Stimulated activated CD8-positive, alpha-beta memory T cell treated with anti-CD3 and anti-CD28 coated beads, Interleukin-2, amount 100 ng/mL, for 1 hour (primary cell): ENCODE measurements at places on chromosomes 11 and 22.
A peak's percentile ranks its signal among the peaks of the same experiment; 100 is the strongest.

DNA sequence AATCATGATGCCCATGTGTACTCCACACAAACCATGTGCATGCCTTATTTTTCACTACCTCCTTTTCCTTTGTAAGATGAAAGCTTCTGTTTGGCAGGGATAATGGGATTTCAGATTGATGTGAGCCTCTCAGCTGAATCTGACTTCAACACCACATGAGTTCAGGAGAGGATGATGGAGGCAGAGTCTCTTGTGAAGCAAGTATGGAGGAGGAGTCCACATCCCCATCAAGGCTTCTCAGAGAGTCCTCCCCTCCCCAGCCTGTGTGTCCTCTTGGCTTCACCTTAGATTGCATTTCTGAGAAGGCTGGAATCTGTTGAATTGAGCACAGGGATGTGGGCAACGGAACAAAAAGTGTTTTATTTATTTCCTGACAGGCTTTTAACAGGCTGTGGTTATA lies 370.4 kb downstream of the FAT3 start:
- DNase-seq = no peak

DNA sequence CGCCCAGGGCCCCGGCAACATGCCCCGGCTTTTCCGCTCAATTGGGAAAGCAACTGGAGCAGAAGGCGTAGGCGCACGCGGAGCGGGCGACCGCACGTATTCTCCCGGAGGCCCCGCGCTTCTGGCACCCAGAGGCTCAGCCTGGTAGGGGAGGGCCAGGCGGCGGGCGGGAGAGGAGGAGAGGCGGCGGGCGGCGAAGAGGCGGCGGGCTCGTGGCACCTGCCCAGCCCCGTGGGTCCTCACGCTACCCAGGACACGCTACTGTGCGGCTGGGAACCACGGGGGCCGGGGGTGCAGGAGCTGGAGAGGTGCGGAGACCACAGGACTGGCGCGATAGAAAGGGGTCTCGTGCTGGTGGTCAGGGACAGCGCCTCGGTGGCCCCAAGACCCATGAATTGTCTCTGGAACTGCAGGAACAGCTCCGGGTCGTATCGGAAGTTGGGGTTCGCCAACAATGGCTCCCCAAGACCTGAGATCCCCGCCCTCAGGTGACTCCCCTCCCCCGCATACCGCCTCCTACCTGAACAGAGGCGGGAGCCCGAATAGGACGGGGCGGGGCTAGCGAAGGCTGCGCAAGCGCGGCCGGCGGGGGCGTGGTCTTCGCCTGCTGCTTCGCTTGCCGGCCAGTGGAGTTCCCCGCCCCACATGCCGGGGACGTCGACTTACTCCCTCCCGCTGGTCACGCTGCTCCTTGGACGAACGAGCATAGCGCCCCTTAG lies at the start of gene SLC37A4:
SLC37A4 (minus strand) TSS at position 549 of the 719 bp plus-strand sequence.
- DNase-seq = peak; percentile 99

GRCh38 chr11:108586600-108586999 lies 7.0 kb downstream of the EXPH5 start:
- no peak for DNase-seq

- no peak for DNase-seq
Observed at GRCh38 chr22:22706253-22706915, 62.0 kb downstream of the GGTLC2 start.

GRCh38 chr22:39139933-39140332 lies 12.5 kb downstream of the CBX7 start:
- DNase-seq = no peak

DNA sequence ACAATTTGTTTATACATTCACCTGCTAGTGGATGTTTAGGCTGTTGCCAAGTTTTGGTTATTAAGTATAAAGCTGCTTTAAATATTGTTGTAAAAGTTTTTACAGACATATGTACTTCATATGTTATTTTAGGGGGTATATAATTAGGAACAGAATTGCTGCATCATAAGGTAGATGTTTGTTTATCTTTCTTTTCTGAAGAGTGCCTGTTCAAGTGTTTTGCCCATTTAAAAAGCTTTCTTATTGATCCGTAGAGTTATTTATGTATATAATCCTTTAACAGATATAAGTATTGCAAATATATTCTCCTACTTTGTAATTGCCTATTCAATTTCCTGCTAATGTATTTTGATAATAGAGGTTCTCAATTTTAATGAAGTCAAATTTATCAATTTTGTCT lies 11.3 kb upstream of the CCDC81 start:
- DNase-seq = no peak

DNA sequence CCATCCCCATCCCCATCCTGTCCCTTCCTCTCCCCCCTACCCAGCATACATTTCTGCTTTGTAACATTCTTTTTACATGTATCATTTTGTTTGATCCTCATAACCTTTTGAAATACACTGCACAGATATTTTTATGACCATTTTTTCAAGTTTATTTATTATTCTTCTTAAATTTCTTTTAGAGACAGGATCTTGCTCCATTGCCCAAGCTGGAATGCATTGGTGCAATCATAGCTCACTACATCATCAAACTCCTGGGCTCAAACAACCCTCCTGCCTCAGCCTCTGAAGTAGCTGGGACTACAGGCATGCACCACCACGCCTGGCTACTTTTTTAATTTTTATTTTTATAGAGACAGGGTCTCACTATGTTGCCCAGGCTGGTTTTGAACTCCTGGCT lies 99.4 kb upstream of the AKIP1 start:
- no peak for DNase-seq

DNA sequence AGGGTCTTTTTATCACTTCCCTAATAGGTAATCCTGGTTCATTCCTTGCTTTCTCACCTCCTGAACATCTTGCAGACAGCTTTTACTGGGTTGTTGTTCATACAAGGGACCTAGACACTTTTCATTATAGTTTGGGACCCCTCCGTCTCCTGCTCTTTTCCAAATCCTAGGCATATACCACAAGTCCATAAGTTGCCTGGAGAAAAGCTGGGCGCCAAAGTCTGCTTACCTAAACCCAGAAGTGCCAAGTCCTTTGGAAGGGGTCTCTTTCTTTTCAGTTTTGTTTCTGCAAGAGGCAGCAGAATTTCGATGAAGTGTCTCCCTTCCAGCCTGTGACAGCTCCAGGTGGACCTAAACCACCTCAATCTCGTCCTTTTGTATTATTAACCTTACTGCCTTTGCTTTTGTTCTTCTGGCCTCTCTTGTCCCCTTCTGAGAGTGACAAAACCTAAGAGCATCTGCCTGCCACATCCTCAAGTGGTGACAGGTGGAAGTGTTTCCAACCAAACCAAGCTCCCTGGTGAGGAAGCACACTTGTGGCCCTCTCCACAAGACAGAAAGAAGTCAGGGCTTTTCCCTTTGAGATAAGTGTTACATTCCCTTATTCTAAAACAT lies 19.5 kb upstream of the P2RY6 start:
- DNase-seq = no peak

GRCh38 chr11:58513747-58514367 lies 6.0 kb upstream of the OR5B21 start:
- DNase-seq = no peak

GRCh38 chr11:72354356-72355115 lies 79.8 kb downstream of the CLPB start:
- DNase-seq = no peak

DNA sequence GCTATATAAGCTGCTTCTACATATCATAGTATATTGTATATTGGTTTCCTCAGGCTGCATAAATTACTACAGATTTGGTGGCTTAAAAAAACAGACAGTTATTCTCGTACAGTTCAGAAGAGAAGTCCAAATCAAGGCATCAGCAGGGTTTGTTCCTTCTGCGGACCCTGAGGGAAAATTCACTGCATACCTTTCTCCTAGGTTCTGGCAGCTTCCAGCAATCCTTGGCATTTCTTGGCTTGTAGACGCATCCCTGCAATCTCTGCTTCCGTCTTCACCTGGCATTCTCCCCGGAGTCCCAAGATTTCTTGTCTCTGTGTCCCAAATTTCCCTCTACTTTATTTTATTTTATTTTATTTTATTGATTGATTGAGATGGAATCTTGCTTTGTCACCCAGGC lies 142.8 kb downstream of the COMMD9 start:
- DNase-seq = no peak

GRCh38 chr11:118529584-118530175 lies 1.3 kb upstream of the TMEM25 start:
- DNase-seq = no peak

DNA sequence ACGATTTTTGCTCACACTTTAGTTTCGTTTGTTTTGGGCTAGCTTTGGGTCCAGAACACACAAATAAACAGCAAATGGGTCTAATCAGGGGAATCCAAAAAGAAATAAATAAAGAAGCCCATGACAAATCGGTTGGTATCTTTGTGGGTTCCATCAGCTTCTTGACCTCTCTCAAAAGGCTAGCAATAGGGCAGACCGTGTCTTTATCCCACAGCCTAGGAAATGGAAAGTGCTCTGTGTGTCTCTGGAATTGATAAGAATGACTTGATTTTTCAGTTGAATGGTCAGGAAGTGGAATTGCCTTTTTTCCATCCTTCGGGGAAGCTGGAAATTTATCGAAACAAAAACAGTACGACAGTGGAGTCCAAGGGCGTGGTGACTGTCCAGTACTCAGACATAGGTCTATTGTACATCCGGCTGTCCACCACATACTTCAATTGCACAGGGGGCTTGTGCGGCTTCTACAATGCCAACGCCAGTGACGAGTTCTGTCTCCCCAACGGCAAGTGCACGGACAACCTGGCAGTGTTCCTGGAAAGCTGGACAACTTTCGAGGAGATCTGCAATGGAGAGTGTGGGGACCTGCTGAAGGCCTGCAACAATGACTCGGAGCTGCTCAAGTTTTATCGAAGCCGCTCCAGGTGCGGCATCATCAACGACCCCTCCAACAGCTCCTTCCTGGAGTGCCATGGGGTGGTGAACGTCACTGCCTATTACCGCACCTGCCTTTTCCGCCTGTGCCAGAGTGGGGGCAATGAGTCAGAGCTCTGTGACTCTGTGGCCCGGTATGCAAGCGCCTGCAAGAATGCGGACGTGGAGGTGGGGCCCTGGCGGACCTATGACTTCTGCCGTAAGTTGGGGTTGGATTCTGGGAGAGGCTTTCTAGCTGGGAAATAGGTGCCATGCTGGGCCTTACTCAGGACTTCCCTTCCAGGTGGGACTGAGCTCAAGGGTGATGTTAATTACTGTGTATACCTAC lies 28.6 kb downstream of the TECTA start:
- DNase-seq = no peak

- no peak for DNase-seq
Observed at GRCh38 chr22:34800260-34800980, 265.5 kb upstream of the ISX start.

DNA sequence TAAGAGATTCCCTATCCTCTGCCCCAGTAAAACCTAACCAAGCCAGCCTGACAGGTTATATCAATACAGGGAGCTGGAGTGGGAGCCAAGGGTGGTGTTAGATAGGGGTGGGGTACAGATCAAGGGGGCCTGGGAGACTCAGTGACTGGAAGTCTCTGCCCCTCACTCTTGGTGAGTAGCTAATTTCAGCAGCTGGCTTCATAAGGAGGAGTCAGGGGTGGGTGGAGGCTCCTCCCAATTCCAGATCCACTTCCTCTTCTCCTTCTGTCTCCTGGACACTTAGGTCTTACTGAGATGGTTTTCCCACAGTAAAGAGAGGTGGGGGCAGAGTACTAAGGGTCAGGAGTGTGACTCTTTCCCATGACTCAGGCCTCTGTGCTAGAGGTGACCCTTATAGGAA lies 1.1 kb upstream of the VSIG2 start:
- no peak for DNase-seq

DNA sequence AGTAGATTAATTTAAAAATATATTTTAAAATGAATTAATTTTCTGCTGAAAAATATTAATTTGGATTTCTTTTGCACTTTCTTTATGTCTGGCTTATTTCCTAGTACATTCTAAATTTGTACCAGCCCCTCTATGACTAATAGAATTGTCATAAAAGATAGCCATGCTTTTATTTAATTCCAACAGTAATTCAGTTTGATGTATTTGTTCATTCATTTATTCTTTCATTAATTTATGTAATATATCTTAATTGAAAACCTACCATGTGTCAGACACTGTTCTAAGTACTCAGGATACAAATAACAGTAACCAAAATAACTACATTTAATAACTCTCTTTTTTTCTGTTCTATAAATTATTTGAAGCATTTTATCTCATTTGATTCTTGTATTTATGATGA lies 264.0 kb upstream of the CCDC179 start:
- no peak for DNase-seq

- DNase-seq = no peak
Observed at GRCh38 chr11:71472357-71472885, 19.4 kb downstream of the NADSYN1 start.

GRCh38 chr22:11627798-11628650 lies 3900.0 kb upstream of the OR11H1 start:
- no peak for DNase-seq

- DNase-seq = no peak
Observed at GRCh38 chr22:20227363-20227762, 40.8 kb downstream of the RTN4R start.

DNA sequence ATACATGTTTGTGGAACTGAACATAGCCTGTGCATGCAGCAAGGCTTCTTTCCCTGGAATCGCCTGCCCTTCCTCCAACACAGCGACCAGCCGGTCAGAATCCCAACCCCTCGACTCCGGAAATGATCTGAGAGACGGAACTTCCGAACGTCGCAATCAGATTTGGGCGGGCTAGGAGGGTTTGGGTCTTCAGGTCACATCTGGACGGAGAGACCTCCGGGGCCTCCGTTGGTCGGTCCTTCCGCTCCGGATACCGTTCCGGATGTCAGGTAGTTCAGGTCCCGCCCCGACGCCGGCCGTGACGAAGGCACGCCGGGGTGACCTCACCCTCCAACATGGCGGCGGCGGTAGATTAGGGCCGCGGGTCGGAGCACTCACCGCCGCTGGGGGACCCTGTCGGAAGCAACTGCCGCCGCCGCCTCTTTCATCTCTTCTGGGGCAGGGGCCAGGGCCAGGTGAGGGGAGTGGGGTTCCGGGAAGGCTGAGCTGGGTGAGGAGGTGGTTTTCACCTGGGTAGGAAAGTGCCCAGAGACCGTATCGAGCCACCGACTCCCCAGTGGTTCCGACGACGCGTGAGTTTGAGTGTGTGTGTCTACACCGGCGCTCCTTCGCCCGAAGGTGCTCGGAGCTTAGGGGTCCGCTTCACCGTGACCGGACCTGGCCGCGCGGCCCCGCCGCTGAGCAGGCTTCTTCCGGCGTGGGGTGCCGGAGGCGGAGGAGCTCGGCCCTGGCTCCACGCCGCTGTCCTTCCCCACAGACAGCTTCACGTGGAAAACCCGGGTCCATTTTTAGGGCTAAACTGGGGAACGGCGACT lies at the start of gene BCL2L13:
BCL2L13 (plus strand) TSS at position 326 of the 815 bp plus-strand sequence. CDS start 16,955 bp downstream, outside the sequence.
- peak; percentile 82 for DNase-seq
